NCI-H69 (cell line): ENCODE measurements at places on chromosomes 3 and 15.
A peak's percentile ranks its signal among the peaks of the same experiment; 100 is the strongest.

DNA sequence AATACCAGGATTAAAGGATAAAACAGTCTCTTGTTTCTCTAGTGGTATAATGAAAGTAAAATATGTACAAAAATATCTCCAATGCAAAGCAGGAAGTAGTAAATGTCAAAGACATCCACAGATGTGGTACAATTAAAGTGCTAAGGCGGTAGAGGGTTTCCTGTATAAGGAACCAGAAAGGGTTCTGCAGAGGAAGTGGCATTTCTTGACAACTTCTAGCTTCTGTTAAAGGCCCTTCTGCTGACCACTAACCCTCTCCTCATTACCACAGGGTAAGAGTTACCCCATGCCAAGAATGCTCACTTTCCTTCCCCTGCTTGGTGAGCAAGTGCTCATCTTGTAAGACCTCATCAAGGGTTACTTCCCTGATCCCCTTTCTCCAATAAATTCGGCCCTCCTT, 883.6 kb upstream of the NR2F2 start:
- no peak for DNase-seq

DNA sequence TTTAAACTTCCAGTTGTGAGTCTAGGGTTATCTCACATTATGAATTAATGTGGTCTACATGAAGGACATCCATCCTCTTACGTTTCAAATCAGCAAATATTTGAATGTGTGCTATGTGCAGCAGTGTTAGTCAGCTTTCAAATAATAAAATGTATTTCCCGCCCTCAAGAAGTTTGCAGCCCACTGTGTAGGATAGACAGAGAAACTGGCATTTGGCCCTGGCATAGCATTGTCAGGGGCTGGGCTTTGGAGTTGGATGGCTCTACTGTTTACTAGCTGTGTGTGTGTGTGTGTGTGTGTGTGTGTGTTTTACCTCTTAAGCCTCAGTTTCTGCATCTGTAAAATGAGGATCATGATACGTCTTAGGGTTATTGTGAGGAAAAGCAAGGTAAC, 400.5 kb upstream of the C2CD4B start:
- peak; percentile 58 for DNase-seq

- peak; percentile 73 for DNase-seq
Observed at GRCh38 chr15:74203914-74204431, 1.4 kb upstream of the STRA6 start.

DNA sequence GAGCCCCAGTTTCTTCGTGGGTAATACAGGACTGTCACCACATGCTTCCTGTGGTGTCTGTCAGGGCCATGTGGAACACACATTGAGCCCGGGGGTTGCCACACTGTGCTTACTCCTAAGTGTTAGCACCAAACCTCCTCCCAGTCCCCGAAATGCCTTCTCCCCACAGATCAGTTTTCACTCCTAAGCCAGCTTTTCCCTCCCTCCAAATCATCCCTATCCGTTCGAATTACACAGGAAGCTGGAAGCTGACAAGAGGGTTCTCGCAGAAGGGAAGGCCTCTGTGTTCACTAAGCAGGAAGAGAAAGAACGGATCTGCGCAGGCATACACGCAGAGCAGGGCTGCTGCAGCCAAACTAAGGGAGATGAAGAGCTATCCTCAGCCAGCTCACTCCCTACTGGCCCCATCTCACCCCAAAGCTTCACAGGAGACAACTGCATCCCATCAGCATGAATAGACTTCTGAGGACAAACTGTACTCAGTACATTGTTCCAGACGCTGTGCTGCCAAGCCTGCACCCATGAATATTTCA, 32.3 kb downstream of the XXYLT1 start:
- no peak for DNase-seq
